HTR-8/SVneo (cell line): ENCODE measurements at places on chromosomes 16 and 17.

- peak; percentile 64 for DNase-seq
Measured at GRCh38 chr17:75832164-75832651, 12.0 kb downstream of the UNC13D start.

- no peak for DNase-seq
Measured at GRCh38 chr17:12287953-12288352, 267.3 kb downstream of the MAP2K4 start.

DNA sequence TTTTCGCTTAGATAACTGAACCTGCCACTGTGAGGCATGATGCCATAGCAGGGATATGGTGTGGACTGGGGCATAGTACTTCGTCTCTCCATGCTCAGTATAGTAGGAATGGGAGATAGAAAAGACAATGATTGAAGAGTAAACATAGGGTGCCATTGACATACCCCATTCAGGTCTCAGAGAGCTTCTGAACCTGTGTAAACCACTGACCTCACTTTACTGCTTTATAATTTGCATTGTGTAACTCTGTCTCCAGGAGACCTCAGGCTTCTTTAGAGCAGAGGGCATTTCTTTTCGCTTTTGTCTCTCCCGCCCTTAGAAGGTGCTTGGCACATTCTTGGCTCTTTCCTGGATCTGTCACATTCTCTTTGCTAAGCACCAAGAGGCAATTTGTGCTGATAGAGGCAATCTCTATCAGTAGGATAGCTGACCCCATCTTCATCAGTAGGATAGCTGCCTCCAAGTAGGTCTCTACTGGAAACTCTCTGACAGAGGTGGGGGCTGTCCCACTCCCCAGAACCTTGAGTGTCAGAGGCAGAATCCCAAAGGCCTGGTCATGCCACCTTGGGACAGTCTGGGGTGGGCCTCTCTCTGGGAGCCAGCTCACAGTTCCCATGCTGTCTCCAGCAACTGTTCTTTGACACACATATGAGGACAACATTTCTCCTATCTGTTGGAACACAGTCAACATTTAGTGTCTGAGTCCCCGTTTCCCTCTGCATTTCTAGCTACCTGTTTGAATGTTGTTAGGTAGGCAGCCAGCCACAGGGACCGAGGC, 181.9 kb downstream of the UTP18 start:
- DNase-seq = no peak

- DNase-seq = no peak
Measured at GRCh38 chr16:76857402-76857801, 333.6 kb upstream of the MON1B start.

GRCh38 chr17:33099252-33099651, 107.6 kb downstream of the SPACA3 start:
- DNase-seq = no peak

DNA sequence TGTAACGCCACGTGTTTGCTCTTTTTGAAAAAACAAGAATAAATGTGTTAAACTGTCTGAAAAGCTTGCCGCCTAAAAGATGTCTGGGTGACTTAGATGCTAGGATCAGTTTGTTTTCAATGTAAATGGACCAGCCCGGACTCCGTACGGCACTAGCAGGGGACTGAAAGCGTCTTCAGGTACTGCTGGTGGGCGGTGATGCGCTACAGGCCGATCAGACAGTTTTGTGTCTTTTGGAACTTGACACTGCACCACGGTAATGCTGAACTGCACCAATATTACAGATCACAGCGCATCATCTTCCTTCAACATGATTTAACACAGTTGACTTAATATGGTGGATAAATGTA, 727 bp upstream of the MBTPS1 start:
- DNase-seq = peak; percentile 36

- no peak for DNase-seq
Measured at GRCh38 chr16:50351116-50351515, 17.7 kb downstream of the BRD7 start.

DNA sequence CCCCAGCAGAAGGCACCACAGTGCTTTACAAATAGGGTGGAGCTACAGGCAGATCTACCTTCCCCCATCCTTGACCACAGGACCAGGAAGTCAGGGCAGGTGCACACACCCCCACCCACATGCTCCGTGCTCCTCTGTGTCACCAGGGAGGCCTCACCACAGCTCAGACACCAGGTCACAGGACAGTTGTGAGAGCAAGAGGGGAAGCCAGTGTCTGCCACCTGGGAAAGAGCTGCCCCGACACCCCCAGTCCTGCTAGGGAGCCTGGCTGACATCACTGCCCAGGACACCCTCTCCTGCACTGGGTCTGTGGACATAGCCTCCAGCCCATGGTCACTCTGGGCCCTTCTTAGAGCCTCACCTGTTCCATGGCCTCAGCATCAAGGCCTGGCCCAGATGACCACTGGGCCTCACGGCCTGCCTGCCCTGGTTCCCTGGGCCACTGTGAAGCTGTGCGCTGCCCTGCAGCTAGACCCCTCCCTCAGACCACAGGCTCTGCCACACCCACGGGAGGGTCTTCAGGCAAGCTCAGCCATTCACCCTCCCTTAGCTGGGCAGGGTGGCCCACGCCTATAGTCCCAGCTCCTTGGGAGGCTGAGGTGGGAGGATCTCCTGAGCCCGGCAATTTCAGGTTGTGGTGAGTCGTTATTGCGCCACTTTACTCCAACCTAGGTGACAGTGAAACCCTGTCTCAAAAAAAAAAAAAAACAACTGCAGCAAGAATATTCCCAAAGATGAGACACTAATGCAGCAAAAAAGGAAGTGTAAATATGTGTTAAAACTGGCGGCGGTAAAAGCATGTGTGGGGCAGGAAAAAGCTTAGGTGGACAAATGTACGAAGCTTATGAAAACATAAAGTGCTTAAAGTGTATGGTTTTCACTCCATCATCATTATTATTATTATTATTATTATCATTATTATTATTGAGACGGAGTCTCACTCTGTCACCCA, 14.2 kb downstream of the POLR3K start:
- no peak for DNase-seq

GRCh38 chr16:56262148-56262547, 70.9 kb downstream of the GNAO1 start:
- no peak for DNase-seq

GRCh38 chr16:83964684-83965443, 3.2 kb upstream of the NECAB2 start:
- DNase-seq = no peak

DNA sequence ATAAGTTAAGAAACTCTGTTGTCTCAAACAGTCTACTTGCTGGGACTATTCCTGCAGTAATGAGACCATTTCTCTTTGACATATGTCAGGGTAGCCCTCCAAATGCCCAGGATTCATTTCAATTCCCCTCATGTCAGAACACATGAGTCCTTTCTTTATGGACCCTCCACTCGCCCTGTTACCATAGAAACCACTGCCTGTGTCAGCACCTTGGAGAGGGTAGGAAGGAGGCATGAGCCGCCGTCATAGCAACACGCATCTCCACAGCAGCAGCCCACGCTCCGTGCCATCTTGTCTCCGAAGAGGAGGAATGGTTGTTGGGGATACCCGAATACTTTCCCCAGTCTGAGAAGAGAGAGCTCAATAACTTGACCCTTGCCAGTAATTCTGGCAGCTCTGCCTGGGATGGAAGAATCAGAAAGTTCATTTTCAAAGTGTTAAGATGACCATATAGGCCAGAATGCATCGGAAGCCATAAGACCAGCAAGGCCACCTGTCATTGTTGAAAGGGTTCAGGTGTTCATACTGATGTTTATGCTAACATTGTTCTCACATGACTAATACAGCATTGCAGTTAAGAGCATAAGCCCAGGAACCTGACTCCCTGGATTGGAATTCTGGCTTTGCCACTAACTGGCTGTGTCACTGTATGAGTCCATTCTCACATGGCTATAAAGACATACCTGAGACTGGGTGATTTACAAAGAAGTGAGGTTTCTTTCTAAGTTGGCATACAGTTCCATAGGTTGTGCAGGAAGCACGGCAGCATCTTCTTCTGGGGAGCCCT, 141.3 kb downstream of the ABCC12 start:
- no peak for DNase-seq

DNA sequence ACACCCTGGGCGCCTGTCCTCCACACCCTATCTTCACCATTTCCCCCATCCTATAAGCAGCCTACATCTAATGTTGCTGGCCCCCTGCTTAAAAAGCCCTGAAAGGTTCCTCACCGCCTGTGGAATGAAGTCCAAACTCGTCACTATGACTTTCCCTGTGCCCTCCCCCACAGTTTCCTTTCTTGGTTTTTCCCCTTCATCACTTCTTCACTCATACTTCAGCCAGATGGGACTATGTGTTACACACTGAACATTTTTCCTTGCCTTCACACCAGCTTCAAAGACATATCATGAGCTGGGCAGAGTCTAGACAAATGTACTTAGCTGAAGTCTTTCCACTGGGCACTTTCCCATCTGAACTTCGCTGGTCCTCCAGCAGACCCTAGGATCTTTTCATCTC, 1.5 kb upstream of the MARCHF10 start:
- no peak for DNase-seq

- DNase-seq = no peak
Measured at GRCh38 chr17:73549841-73550430, 94.3 kb downstream of the SDK2 start.
